ENCODE measurements at places on chromosomes 11 and 22.

DNA sequence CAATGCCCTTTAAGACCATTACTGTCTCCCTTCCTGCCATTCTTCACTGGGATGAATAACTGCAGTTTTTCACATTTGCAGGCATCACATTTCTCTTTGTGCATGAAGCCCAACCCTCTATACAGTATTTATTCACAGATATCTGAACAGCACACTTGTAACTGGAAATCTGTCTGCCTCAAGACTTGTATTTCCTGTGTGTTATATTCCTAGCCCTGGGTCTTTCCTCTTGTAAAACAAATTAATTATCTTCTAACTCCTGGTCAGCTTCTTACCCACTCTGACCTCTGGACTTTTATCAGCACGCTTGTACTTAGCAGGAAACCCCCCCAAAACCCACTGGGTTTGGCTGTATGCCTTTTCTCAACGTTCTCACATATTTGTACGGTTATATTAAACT is 2.0 kb downstream of the CSRP3 start:
- DNase-seq: peak; percentile 86

DNA sequence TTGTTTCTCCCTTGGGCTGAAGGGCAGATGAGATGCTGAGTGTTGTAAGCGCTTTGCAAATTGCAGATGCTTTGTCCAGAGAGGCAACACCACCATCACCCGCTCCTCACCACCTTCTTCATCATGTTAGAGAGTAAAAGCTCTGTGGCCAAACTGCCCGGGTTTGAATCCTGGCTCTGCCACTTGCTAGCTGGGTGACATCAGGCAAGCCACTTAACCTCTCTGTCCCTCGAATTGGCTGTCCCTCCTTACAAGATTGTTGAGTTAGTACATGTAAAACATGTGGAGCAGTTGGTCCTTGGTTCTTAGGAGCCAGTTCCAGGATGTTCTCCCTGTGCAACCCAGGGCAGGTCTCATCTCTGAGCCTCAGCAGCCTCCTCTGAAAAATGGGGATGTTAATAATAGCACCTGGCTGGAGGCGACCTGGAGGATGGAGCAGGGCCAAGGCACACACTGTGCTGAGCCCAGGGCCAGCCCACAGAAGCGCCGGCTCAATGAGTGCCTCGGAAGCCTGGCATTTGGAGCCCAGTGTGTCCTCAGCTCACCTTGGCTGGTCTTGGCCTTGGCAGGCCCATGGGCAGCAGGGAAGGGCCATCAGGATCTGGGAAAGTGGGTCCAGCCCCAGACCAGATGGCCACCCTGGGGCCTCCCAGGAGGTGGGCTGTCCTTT is 10.5 kb downstream of the C11orf86 start:
- DNase-seq: no peak

DNA sequence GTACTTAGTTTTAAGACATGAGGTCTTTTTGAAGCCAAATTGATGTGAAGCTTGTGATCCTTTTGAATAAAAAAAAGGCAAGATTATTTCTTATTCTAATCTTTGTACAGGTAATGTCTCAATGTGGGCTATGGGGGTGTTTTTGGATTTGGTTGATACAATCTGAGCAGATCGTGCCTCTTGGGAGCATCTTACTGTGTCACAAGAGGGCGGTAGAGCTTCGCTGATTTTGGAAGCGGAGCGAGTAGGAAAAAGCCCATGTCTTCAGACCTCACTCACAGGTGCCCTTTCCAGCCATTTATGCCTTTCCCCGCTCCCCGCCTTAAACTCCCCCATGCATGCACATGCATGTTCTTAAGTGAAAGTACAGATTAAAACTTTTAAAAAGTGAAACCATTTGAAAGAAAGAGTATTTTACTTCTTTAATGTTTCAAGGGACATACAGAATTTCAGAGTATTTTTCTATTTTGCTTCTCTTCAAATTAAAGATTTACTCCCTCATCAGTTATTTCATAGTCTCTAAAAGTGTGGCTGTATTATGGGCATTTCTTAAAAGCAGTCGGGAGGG is 18.8 kb downstream of the DDX25 start:
- DNase-seq: peak; percentile 70

- DNase-seq: no peak
These were observed 163.8 kb downstream of the FAT3 start for GRCh38 chr11:92388380-92388779.

DNA sequence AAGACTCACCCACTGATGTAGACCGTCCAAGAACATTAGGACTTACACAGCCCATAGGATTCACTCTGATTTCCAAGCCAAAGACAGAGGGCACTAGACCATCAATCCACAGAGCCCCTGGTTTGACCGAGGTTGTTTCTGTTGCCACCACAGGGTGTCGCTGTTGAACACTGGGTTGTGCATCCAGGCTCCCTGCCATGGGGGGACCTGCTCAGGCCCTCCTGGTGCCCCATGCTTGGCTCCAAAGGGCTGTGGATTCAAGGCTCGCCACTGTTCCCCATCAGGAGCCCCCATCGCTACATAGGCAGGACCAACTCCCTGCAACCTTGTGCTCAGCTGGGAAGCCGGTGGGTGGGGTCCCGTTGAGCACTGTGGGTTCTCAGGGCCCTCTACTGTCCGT is 128.0 kb upstream of the ANO1 start:
- peak; percentile 46 for DNase-seq

GRCh38 chr11:19890308-19890707 is 177.7 kb downstream of the NAV2 start:
- no peak for DNase-seq

DNA sequence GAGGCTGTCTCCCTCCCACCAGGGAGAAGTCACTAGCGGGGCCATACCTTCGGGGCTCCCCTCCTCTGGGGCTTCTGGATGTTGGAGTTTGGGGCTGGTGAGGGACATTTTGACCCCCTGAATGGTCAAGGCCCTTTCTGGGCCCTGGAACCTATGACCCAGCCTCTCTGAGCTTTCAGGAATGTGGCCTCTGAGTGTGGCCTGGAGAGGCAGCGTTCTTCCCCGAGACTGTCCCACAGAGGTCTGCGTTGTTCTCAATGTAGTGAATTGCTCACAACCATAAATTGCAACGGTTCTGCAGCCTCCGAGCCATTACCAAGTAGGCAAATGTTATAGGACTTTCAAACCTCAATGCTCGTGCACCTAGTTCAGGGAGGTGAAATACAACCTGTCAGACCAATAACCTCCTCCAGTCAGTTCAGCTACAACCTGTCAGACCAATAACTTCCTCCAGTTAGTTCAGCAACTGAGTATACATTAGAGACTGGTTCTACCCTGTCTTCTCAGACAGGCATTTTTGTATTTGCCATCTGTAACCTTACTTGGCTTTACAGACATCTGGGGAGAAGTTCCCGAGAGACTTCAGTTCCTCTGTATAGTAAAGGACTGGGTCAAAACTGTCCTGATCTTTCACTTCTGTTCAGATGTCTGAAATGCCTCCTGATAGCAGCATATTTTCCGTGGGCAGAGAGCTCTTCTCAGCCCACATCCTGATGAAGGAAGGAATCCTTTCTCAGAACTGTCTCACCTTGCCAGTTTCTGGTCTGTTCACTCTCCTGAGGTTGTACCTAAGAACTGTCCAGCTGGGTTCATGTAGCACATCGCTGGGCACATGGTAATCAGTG is 34.2 kb downstream of the MICAL2 start:
- no peak for DNase-seq

DNA sequence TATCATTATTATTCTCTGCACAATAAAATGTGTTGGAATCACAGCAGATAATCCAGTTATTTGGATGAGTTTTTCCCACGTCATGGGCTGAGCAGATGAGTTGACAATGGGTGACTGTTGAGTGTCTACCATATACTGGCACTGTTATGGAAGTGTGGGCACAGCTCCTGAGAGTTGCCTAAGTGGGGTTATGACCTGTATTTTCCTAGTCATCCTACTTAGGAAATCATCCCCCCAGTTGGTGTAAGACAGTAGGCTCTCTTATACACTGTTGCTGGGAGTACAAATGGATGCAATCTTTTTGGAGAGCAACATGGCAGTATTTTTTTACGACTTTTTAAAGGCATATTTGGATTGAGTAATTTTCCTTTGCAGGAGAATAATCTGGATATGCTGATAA is 66.4 kb downstream of the TRAF6 start:
- DNase-seq: no peak

DNA sequence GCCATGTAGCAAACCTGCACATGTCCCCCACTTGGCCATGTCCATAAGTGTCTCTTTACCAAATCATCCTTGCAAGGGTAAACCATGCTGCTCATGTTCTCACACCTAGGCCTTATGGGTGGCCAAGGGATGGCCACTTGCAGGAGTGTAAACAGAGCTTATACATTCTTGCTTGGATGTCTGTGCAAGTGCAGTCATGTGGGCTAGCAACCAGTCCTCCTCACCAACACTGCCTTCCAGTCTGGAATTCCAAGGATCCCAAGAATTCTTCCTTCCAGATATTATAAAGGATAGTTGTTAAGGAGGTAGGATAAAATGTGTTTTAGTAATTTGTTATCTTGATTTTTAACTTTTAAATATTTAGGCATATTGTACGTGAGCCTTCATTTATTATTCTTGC is 47.8 kb upstream of the OR5P2 start:
- no peak for DNase-seq

DNA sequence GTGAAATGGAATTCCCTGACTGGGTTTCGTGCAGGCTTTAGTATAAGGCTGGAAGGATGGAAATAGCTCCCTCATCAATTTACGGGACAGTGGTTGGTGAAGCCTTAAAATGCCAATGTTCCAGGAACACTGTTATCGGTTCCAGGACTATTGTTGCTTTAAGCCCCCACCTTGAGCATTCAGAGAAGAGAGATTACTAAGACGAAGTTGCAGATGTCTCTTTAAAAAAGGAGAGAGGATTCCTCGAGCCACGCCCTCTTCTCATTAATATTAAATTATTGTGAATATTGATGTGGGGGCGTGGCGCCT is 195 bp upstream of the CREB3L1 start:
- DNase-seq: no peak

- no peak for DNase-seq
These were observed 326.0 kb downstream of the RAB38 start for GRCh38 chr11:87849216-87849615.

- DNase-seq: peak; percentile 34
These were observed 12.3 kb downstream of the STARD10 start for GRCh38 chr11:72781313-72782080.

DNA sequence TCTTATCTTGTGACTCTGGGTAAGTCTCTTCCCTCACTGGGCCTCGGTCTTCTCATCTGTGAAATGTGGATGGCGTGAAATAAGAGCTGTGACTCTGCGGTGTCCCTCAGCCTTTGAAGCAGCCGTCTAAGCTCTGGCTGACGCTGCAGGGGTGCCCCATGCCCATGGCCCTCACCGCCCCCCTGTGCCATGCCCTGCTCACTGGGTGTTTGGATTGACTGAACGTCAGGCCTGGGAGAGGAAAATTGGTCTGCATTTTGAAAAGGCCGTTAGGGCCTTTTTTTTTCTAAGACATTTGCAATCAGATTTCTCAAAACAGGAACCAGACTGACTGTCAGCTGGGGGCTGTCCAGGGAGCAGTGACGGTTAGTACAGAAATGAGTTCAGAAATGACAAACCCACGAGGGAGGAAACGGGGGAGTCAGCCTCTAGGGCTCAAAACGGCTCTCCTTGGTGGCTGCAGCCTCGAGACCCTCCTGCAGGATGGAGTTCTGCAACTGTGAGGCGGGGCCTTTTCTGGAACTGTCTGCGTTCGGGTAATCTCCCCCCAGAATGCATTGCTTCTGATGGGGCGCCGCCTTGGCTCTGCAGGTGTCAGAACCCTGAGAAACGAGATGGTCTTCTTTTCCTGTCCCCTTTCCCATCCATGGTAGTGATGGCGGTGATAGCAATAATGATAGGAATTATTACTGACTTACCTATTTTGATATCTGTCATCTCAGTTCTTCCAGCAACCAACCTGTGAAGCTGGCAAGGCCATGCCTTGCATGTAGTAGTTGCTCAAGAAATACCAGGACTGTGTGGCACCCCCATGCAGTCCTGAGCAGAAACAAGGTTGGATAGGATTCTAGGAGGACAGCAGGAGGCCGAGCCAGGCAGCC is 2.0 kb downstream of the GRK2 start:
- DNase-seq: no peak

DNA sequence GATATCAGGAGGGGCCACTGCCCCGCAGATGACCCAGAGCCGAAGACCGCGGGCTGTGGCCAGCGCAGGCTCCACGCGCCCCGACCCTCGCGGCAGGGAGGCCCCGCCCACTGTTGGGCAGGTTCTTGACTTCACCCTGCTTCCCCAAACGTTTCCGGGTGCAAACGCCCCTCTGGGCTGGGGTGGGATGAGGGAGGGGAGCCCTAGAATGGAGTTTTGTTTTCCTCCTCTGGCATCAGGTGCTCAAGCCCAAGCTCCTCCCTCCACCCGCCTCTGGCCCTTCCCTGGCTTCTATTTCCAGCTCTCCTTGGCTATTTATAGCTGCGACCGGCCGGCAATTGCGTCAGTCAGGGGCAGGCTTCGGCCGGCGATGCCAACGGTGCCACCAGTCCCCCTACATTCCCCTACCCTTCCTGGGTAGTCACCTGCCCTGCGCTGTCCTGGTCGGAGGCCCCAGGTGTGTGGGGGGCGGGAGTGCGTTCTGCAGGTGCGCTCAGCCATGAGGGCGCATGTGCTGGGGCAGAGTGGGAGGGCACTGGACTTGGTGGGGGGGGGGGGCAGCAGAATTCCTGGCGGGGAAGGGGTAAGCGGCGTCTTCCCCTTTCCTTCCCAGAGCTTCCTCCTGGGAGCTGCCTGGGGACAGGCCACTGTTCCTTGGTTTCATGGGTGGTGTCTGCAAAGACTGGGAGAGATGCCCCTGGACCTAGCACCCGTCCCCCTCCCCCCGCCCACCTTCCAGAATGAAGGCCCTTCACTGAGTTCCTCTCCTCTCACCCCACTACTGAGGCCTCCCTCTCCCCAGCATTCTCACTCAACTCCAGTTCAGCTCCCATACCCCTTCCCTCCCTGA is 23.6 kb downstream of the DUSP8 start:
- DNase-seq: peak; percentile 59

DNA sequence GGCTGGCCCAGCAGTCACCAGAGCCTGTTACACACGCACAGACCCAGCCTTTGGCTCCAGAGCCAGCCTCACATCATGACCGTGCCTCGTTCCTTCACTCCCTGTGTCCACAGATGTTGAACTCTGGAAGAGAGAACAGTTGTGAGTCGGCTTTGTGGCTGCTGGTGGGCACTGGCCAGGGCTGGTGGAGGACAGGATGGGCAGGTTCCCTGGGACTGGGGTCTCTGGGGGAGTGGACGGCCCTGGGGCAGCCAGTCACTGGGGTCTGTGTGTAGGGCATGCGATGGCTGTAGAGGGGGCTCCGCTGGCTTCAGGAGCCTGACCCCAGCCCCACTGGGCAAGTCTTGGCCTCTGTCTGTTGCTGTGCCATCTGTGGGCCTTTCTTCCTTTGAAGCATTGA is 1070.1 kb downstream of the BRD1 start:
- DNase-seq: no peak

GRCh38 chr11:32817181-32817851 is 12.4 kb upstream of the PRRG4 start:
- DNase-seq: no peak

DNA sequence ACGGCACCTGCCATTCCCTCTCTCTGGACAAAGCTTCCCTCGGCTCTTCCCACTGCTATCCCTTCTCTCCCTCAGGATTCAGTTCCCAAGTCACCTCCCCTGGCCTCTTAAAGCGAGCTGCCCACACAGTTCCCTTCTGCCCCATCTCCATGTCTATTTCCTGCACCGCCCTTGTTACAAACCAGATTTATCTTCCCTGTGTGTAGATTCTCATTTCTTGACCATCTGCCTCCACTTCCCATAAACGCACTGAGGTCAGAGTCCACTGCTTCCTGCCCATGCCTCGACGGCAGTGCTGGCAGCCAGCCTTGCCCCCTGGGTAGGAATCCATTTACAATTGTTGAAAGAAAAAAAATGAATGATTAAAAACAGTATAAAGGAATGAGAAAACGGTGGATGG is 11.6 kb upstream of the APOBEC3B start:
- DNase-seq: no peak

GRCh38 chr11:17852246-17852645 is 117.7 kb downstream of the KCNC1 start:
- no peak for DNase-seq

All from COLO829 (cell line).